Heart right ventricle (tissue), 16 donors: ENCODE measurements at places on chromosomes 4 and X. TPM values are rescaled to one million over a fixed set of nuclear protein-coding genes. Genes with fewer than 3 reads are reported as not detected.

Gene CTAG2
- total RNA-seq, result not detected

Gene ASMTL
- 31.8 TPM for total RNA-seq

Gene NPY5R
- total RNA-seq, result 0.21 TPM

Gene OCIAD2
- total RNA-seq, result 14.8 TPM

Gene AMBN
- total RNA-seq, result not detected

Gene NLRP2B
- not detected for total RNA-seq

Gene ETDB
- not detected for total RNA-seq

Gene GABRE
- 23.7 TPM for total RNA-seq

Gene TAB3
- 15.6 TPM for total RNA-seq

Gene NAA15
- 33.4 TPM for total RNA-seq

Gene FREM3
- 0.03 TPM for total RNA-seq

Gene ATP1B4
- total RNA-seq, result 0.35 TPM

Gene GNRHR
- not detected for total RNA-seq

Gene HDX
- 2.2 TPM for total RNA-seq

Gene TMLHE
- total RNA-seq, result 45.1 TPM

Gene BMP3
- total RNA-seq, result not detected

Gene LRIT3
- not detected for total RNA-seq

Gene LRRC66
- 0.08 TPM for total RNA-seq

Gene SPIN3
- total RNA-seq, result 3.5 TPM

Gene PRPS2
- total RNA-seq, result 2.1 TPM

Gene PNMA3
- total RNA-seq, result 3.1 TPM

Gene CSTF2
- total RNA-seq, result 7.9 TPM

Gene SLC9B1
- total RNA-seq, result 0.66 TPM

Gene HELT
- total RNA-seq, result not detected

Gene AMTN
- total RNA-seq, result not detected

Gene HS6ST2
- 0.39 TPM for total RNA-seq

Gene TAF9B
- total RNA-seq, result 22.4 TPM

Gene SSX3
- not detected for total RNA-seq

Gene SLC10A6
- total RNA-seq, result 0.37 TPM

Gene FGF5
- 0.51 TPM for total RNA-seq

Gene UVSSA
- 5.8 TPM for total RNA-seq

Gene CSN1S1
- total RNA-seq, result not detected

Gene PRR27
- total RNA-seq, result not detected

Gene NAA11
- total RNA-seq, result not detected

Gene MAGED4
- 0.92 TPM for total RNA-seq

Gene CACNA1F
- 0.05 TPM for total RNA-seq

Gene RLIM
- 35.2 TPM for total RNA-seq

Gene PNMA6F
- not detected for total RNA-seq

Gene DAPP1
- 0.34 TPM for total RNA-seq

Gene APOO
- 73.5 TPM for total RNA-seq

Gene PARM1
- 80.8 TPM for total RNA-seq

Gene MAGEA3
- not detected for total RNA-seq

Gene ADGRG2
- total RNA-seq, result 0.52 TPM

Gene NFXL1
- 6.2 TPM for total RNA-seq

Gene CSAG3
- total RNA-seq, result not detected

Gene ARAP2
- total RNA-seq, result 1.8 TPM

Gene PFKFB1
- total RNA-seq, result 0.59 TPM

Gene ZFX
- total RNA-seq, result 40.1 TPM

Gene MAOA
- total RNA-seq, result 114 TPM

Gene PPP4R3C
- total RNA-seq, result not detected

Gene NEUROG2
- total RNA-seq, result not detected

Gene CCKAR
- not detected for total RNA-seq

Gene MAGEA8
- not detected for total RNA-seq

Gene TDO2
- 0.14 TPM for total RNA-seq

Gene SOWAHD
- total RNA-seq, result 0.36 TPM
